ENCODE measurements at places on chromosomes 1 and 21.

DNA sequence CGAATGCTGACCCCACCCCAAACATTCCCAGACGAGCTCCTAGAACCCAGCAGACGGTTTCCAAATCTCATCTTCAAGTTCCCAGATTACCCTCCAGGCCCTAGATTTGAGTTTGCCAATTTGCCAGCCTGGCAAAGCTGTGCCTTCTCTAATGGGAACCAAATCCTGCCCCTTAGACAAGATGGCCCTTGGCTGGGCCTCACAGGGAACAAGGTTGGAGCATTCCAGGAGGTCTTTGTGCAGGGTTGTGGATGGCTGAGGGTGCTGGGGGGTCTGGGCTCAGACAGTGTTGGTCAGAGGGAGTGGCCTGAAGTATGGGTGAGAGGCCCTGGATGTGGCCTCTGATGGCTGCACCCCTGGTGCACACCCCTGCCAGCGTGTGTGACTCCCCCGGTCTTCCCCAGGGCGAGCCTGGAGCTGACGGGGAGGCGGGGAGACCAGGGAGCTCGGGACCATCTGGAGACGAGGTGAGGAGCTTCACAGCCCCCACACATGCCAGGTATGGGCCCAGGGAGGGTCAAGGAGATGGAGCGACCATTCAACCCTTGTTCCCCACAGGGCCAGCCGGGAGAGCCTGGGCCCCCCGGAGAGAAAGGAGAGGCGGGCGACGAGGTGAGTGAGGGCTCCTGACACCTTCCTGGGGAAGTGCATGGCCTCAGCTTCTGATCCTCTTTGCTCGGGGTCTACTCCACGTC lies 10.2 kb downstream of the COL6A1 start:
- no peak for DNase-seq

- no peak for DNase-seq
These were observed 321.7 kb upstream of the USP25 start for GRCh38 chr21:15408089-15408488.

DNA sequence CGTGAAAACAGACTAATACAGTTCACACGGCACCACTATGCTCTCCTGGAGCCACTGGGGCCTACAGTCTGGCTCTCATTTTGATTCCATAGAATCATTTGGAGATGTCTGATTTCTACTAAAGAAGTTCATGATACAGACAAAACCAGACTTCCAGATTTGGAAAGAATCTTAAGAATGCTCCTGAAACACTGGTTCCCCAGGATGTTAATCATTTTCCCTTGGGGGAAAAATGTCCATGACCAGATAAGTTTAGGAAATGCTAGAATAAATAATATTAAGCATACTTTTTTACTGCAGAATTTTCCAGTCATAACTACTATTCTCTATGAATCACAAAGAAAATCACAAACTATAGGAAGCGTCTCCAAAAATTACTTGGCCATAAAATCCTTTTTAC lies 63.0 kb upstream of the RGS7 start:
- no peak for DNase-seq

- DNase-seq: no peak
These were observed 35.5 kb downstream of the COLGALT2 start for GRCh38 chr1:184002071-184002470.

DNA sequence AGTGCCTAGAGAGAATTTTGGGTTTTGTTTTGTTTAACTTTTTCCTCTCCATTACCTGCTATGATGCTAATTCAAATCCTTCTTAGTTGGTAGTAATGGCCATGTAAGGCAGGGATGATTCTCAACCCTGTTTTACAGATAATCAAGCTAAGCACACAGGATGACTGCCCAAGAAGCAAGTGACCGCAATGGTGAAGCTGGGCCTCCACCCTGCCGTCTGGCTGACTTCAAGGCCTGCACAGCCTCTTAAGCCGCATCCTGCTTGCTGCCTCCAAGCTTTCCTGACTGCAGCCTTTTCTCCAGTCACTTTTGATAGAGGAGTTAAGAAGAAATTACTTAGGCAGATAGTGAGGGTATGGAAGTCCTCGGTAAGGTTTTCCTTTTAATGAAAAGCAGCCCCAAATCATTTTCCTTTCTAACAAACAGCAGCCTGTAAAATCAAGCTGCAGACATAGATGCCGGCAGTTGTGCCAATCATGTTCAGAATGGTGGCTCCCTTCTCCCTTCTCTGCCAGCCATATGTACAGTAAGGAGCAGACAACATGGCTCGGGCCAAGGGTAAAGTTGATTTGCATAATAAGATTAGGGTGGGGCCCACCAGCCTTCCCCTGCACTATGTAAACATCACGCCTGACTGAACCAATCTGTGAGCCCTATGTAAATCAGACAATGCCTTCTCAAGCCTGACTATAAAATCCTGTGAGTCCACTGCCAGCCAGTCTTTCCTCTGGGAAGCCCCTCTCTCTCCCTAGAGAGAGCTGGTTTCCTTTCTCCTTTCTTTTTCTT lies 8.8 kb upstream of the CTBS start:
- DNase-seq: no peak

DNA sequence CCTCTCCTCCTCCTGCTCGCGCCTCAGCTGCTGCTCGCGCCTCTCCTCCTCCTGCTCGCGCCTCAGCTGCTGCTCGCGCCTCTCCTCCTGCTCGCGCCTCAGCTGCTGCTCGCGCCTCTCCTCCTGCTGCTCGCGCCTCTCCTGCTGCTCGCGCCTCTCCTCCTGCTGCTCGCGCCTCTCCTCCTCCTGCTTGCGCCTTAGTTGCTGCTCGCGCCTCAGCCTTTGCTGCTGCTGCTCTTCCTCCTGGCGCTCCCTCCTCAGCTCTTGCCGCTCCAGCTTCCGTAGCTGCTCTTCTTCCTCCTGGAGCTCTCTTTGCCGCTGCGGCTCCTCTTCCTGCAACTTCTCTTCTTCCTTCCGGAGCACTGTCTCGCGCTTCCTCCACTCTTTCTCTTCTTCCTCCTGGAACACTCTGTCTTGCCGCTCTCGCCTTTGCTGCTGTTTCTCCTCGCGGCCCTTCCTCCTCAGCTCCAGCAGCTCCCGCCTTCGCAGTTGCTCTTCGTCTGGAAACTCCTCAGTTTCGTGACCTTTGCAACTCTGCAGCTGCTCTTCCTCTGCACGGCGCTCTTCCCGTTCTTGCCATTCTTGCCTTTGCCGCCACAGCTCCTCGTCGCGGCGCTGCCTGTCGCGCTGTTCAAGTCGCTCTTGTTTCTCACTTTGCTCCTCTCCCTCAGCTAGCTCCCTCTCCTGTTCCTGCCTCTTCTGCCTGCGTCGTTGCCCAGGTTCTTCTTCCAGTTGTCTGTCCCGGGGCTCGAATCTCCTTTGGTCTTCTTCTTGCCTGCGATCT lies 3.0 kb downstream of the TCHH start:
- no peak for DNase-seq

- no peak for DNase-seq
These were observed 8.2 kb downstream of the DNALI1 start for GRCh38 chr1:37564892-37565291.

DNA sequence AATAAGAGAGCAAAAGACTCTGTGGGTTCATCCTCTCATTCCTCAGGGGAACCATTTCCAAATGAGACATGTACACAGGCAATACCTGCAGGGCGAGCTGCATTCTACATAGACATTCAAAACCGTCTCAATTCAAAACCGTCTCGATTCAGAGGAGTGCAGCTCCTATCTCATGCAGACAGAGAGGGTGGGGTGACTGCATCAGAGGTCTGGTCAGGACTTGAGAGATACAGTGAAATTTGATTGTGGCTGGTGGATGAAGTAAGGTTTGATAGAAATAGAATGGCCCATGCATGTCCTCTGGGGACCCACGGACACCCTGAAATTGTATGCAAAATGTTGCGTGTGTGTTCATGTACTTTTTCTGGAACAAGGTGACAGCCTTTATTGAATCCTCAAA lies 27.3 kb downstream of the TEX35 start:
- no peak for DNase-seq

DNA sequence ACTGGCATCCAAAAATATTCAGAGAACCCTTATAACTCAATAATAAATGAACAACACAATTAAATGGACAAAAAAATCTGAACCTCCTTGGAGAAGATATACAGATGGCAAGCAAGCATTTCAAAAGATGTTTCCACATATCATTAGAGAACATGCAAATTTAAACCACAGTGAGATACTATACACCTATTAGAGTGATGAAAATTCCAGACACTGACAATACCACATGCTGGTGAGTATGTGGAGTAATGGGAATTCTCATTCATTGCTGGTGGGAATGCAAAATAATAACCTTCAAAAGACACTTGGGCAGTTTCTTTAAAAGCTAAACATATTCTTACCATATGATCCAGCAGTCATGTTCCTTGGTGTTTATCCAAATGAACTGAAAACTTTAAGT lies 46.1 kb downstream of the HS2ST1 start:
- no peak for DNase-seq

GRCh38 chr1:172351754-172352161 lies 68.7 kb upstream of the C1orf105 start:
- DNase-seq: no peak

- no peak for DNase-seq
These were observed 23.9 kb downstream of the HSPG2 start for GRCh38 chr1:21913258-21913657.

- DNase-seq: no peak
These were observed 2206.0 kb downstream of the MRPL39 start for GRCh38 chr21:23401278-23401677.

DNA sequence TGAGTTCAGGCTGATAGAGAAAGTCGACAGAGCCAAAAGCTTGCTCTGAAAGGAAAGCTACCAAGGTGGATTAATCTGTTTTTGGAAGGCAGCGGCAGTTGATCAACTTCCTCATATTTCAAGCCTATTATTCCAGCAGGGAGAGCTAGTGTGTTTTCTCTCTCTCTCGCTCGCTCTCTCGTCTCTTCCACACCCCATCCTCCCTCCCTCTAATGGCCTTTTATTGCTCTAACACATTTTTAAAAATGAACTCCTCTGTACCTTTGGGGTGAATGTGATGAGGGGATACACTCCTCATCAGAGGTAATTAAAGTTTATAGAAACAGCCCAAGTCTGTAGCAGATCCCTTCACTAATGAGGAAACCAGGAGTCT lies 126.4 kb downstream of the CLIC6 start:
- no peak for DNase-seq

- DNase-seq: no peak
These were observed 17.2 kb downstream of the LGALS8 start for GRCh38 chr1:236540813-236541465.

DNA sequence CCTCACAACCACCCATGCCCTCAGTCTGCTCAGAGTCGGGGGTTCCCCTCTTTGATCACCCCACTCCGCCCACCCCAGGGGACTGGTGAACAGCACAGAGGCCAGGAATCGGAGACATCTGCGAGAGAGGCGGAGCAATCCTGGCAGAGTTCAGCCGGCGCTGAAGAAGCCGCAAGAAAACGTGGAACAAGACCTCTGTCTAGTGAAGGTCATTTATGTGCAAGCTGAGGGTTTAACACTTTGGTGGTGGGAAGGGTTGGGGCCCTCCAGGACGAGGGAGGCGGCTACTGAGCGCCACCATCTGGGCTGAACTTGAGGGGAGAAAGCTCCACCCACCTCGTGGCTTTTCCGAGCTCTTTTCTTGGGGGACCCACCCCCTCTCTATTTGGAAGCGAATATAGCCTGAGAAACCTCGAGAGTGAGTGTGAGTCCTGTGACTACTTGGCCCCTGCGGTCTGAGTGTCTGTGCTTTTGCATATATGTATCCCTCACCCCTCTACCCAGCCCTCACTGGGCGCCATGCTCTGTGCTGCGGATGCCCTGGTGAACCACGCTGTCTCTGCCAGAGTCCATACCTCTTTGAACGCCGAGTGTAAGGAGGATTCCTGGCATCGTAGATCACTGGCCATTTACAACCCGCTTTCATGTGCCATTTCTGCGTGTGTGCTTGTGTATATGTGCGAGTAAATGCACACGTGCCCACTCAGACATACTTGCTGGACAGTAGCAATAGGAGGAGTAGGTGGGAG lies 1.2 kb upstream of the EPHA10 start:
- no peak for DNase-seq

DNA sequence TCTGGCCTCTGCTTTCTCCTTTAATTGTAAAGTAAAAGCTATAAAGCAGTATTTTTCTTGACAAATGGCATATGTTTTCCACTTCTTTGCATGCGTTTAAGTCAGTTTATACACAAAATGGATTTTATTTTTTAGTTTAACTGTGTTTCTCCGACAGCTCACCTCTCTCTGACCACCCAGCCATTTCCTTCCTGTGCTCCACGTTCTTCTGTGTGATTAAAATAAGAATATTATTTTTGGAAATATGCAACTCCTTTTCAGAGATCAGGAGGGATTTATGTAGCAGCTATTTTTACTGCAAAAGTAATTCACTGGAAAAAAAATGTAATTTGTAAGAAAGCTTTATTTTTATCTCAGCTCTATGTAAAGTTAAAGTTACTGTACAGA lies 18.0 kb downstream of the ETS2 start:
- DNase-seq: no peak

DNA sequence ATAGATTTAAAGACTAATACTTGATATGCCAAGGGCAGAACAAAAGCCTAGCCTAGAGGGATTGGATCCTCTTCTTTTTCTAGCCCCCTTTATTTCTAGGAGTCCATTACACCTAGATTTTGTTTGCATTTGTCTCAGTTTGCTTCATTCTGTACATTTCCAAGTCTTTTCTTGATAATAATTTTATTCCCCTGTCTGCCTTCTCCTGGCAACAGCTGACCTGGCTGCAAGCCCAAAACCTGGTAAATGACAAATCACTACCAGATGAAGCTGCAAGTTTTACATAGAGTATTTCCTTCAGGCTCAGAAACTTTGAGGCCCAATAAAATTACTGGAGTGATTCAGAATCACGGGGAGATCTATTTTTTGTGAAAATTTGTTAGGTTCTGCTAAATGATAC lies 36.5 kb upstream of the LHX8 start:
- DNase-seq: no peak

- no peak for DNase-seq
These were observed 38.2 kb upstream of the KIF1B start for GRCh38 chr1:10171995-10172669.

DNA sequence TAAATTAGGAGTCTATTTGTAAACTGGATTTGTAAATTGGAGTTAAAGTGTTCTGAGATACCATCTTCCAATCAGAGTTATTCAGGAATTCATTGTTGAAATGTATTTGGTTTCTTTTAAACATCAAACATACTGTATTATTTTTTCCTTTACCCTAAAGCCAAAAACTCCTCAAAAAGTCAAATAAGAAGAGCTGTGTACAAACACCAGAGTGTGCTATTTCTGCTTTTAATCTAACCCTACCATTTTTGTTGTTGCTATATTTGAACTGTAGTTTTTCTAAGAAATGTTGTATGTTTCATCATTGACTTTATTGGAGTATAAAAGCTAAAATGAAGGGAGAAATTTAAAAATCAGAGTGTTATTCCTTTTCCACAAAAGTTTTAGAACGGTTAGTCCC lies 35.8 kb downstream of the SLC30A7 start:
- no peak for DNase-seq

Data from activated CD4-positive, alpha-beta T cell treated with anti-CD3 and anti-CD28 coated beads, Interleukin-2, amount 10 ng/mL, durations not matched to agents 7 days and 5 days (primary cell).